ENCODE measurements at places on chromosomes 11 and 22.

DNA sequence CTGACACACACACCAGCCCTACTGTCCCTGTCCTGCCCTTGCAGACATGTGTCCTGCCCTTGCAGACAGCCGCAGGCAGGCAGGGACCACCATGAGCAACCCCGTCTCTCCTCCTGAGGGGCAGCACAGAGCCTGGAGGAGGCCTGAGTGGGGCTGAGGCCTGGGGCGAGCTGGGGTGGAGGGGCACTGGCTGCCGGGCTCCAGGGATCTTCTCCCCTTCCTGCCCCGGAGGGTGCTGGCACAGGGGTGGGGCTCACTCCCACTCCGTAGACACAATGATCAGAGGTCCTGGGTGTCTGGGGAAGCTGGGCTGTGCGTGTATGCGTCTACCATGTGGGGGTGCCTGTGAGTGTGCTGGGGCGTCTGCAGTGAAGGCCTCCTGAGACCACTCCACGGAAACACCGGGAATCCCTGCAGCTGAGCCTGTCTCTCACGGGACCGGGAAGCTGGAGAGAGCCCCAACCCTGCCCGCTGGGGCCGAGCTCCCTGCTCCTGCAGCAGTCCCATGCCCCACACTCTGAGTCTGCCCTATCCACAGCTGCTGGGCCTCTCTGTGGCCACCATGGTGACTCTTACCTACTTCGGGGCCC is 588 bp downstream of the TSPAN32 start:
- no peak for DNase-seq

DNA sequence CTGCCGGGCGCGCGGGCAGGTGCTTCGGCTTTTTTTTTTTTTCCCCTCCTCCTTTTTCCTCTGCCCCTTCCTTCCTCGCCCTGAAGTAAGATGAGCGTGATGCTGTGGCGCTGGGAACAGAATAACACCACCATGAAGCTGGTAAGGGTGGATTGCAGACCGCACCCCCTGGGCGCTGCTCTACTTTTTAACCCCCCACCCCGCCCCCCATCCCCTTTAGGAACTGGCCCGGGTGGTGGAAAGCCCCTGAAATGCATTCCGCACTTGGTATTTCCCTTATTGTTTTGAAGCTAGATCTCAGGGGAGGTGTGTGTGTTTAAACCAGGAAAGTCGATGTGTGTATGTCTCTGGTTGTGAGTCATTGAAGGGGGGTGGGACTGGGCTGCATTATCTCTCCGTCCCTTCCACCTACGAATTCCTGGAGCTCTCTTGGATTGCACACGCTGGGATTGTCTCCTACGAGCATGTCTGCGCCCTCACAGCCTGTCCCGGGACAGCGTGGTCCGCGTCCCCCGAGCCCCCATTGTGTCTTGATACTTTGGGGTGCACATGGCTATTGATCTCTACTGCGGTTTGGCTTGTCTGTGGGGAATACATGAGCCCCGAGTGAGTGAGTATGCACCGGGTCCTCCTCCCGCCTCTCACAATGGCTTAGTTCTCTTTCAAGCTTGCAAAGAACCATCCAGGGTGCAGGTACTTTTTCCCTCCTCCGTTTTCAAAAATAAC is 64.9 kb downstream of the NAV2 start:
- peak; percentile 20 for DNase-seq

DNA sequence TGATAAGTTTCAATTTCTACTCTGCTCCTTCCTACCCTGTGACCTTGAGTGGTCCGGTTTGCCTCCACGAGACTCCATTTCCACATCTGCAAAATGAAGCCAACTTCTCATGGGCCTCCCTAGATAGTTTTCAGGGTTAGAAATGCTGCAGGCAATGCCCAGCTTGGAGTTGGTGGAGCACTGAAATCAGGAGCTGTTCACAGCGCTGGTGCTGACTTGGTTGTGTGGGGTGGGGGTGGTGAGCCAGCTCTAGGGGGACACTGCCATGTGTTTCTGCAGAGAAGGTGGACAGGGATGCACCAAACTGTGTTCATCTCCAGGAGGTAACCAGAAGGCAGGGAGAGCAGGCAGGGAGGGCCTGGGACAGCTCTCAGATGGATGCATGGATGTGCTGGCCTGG is 37.0 kb downstream of the SGSM1 start:
- DNase-seq = no peak

DNA sequence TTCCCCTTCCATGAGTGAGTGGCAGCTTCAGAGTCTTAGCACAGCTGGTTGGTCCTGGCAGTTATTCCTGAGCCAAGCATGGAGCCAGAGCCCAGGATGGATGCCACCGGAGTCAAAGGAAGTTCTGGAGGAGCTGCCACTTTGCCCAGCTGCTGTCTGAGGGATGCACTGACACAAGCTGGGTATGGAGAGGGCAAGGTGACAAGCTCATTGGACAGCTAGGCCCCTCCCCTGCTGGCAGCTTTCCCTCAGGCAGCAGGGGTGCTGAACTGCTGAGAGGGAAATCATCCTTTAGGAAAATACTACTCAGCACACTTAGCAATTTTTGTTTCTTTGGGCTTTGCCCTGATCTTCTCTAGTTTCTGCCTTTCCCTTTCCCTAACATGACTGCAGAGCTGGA is 99.3 kb upstream of the SESN3 start:
- DNase-seq = no peak

DNA sequence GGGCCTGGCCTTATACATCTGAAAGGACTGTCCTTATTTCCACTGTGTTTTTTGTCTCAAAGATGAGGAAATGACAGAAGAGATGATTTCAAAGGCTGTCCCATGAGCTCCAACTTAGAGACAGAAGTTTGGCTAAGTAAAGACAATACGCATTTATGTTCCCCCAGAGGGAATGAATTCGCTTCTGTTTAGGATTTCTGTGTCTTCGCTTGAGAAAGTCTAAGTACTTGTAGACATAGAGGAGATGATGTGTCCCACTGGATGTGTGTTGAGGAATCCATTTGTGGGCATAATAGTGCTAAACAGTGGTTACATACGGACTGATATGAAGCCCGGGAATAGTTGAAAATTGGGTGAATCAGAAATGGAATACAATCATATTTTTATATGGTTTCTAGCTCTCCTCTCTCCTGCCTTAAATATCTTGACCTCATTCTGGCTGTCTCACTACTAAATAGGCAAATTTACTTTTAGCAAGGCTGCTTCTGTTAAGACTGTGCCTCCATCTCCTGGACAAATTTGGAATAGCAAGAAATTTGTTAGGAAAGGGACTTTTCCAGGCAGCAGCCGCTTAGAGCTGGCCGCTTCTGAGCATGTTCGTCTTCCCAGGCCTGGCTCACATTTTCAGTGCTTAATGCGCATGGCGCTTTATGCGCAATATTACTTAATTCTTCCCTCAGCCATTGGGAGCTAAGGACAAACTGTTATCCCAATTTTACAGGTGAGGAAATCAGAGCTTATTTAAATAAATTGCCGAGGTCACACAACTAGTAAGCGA is 1.9 kb upstream of the PEX26 start:
- peak; percentile 88 for DNase-seq

- no peak for DNase-seq
Observed at GRCh38 chr22:39806109-39806508, 87.5 kb downstream of the ENTHD1 start.

GRCh38 chr11:67374571-67375281 is 1.3 kb upstream of the CLCF1 start:
- no peak for DNase-seq

- DNase-seq = no peak
Observed at GRCh38 chr11:92762121-92762540, 207.3 kb upstream of the MTNR1B start.

DNA sequence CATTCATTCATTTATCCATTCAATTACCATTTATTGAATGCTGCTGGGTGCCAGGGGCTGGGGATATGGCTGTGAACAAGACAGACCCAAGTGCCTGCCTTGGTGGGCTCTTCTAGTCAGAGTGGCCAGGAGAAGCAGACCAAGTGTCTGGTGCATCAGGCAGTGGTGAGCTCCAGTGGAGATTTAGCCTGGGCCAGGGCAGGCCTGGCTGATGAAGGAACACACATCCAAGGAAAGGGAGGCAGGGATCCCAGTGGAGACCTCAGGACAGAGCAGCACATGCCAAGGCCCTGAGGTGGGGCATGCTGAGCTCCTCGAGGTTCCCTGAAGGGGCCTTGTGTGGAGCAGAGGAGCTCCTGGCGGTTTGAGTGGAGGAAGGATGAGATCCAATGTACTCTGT is 46.6 kb upstream of the SMIM38 start:
- DNase-seq = no peak

DNA sequence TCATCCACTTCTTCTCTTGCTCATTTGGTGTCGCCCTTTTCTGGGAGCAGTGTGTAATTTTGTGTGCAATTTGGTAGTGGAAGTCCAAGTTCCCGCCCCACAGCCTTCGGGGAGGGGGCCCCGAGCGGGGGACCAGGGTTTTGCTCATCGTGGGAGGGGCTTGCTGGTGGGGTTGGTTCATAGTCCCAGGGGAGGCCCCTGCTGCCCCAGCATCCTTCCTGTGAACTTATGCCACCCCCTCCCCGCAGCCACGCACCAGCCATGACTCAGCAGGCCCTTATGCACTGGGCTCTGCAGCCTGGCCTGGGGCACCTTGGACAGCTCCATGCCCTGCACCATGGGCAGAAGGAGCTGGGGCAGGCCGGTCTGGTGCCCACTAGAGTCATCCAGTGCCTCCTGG is 1183.6 kb downstream of the BRD1 start:
- no peak for DNase-seq

GRCh38 chr22:33034753-33035152 is 23.4 kb downstream of the SYN3 start:
- no peak for DNase-seq

- DNase-seq = no peak
Observed at GRCh38 chr11:44634401-44635281, 69.2 kb downstream of the CD82 start.

GRCh38 chr22:41157083-41157482 is 48.0 kb upstream of the L3MBTL2 start:
- DNase-seq = no peak

- no peak for DNase-seq
Observed at GRCh38 chr11:77204754-77205466, 76.9 kb downstream of the MYO7A start.

DNA sequence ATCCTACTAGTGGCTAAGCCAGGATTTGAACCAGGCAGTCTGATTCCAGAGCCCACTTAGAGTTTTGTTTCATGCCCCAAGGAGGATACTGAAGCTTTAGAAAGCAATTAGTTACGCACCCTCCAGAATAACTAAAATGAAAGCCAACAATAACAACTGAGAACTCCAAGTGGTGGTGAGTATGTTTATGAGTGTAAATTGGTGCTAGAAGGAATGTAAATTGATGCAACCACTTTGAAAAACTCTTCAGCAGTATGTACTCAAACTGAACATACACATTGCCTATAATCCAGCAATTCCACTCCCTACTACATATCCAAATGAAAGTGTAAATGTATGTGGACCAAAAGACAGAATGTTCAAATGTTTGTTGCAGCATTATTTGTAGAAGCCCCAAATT is 6.7 kb upstream of the ARL14EP start:
- DNase-seq = no peak

- DNase-seq = no peak
Observed at GRCh38 chr11:102368472-102368871, 21.5 kb downstream of the BIRC2 start.

All from fibroblast of gingiva (primary cell).